ENCODE measurements at places on chromosomes 4 and X.

DNA sequence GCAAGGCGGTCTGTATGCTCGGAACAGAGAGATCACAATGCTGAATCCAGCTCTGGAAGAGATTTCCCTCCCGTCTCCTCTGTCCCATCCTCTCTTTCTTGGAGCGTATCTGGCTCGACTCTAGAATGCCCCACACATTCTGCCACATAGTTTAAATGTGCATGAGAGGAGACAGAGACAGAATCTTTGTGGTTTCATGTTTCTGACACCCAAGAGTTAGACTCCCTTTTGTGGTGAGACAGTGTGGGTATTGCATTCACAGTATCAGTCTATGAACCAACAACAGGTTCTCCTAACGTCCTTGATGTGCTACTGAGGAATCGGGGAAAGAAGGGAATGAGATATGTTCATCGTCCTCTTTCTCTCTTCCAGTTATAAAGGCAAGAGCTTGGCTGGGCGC lies 25.3 kb downstream of the FAM47E start:
- DNase-seq: no peak

DNA sequence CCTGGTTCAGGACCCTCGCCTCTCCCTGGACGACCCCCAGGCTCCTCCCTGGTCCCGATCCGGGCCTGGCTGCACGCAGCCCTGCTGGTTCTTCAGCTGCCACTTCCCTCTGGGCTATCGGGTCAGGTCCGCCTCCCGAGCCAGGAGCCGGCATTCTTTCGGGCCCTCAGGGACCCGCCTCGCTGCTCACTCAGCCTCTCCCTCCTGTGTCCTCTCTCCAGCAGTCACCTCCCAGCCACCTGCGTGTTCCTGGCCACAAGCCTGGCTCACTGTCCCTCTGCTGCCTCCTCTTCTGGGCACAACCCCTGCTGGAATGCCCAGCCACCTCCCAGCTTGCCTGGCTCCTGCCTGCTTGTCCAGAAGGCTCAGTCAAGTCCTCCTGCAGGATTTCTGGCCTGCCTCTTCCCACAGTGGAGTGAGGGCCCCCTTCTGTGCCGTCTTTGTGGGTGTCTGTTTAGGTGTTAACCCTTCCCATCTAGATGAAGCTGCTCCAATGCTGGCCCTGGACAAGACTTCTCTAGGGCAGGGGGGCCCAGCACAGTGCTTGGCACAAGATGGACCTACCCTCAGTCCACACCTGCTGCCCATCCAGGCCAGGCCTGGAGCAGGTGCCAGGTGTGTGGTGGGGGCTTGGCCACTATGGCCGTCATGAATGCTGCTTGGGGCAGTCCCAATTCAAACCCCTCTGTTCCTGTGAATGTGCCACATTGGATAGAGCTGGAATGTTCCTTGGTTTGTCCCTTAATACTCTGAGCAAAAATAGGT lies 2.2 kb downstream of the WFS1 start:
- no peak for DNase-seq

GRCh38 chr4:46594661-46595060 lies 204.7 kb upstream of the GABRA2 start:
- no peak for DNase-seq

DNA sequence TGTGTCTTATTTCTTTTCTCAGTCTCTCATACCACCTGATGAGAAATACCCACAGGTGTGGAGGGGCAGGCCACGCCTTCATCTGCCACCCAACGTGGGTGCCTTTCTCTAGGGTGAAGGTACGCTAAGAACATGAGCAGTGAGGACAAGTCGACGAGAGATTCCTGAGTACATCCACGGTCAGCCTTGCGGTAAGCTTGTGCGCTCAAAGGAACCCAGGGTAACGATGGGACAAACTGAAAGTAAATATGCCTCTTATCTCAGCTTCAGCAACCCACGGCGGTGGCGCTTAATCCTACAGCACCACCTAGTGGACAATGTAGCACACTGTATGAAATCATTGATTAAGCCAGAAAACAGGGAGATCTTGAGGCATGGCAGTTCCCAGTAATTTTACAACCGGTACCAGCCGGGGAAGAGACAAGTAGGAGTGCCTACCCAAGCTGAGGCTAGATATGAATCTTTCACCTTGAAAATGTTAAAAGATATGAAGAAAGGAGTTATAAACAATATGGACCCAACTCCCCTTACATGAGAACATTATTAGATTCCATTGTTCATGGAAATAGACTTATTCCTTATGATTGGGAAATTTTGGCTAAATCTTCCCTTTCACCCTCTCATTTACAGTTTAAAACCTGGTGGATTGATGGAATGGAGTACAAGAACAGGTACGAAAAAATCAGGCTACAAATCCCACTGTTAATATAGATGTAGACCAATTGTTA lies 63.0 kb downstream of the ZNF732 start:
- peak; percentile 30 for DNase-seq

DNA sequence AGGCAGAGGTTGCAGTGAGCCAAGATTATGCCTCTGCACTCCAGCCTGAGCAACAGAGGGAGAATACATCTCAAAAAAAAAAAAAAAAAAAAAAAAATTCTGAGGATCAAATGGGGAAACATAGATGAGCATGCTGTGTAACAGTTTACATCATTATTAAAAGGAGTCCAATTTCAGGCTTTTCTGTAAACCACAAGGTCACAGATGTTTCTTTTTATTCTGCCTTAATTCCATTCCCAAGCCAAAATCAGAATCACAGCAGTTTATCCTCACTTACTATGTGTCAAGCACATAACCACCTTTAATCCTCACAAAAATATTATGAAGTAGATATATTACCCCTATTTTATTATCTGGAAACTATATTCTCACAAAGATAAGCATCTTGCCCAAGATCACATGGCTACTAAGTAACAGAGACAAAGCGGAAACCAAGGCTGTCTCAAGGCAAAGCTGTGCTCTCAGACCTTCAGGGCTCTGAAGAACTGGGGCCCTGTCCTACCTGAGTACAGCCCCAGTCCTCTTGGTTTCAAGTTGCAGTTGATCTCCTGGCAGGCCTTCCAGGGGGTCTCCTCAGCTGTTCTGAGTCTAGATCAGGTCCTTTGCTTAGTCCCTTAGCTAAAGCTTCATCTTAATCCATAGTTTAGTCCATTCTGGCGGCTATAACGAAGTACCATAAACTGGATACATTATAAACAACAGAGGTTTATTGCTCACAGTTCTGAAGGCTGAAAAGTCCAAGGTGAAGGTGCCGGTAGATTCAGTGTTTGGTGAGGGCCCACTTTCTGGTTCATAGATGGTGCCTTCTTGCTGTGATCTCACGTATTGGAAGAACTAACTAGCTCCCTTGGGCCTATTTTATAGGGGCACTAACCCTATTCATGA lies 141.3 kb downstream of the PALLD start:
- no peak for DNase-seq

- no peak for DNase-seq
These were observed 39.3 kb upstream of the PRPS2 start for GRCh38 chrX:12751887-12752286.

GRCh38 chr4:137806420-137806819 lies 274.1 kb upstream of the PCDH18 start:
- DNase-seq: no peak

DNA sequence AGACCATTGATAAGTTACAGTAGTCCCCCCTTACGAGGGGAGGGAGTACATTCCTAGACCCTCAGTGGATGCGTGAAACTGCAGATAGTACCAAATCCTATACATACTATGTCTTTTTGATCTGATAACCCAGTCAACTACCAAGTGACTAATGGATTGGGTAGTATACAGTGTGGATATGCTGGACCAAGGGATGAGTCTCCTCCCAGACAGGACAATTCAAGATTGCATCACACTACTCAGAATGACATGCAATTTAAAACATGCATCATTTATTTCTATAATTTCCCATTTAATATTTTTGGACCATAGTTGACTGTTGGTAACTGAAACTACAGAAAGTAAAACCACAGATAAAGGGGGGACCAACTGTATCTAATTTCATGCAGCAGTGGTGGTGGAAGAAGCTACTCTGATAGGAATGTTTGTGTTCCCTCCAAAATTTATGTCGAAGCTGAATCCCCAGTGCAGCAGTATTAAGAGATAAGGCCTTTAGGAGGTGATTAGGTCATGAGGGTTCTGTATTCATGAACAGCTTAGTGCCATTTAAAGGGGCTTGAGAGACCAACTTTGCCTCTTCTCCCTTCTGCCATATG lies 11.9 kb downstream of the HADH start:
- DNase-seq: no peak

DNA sequence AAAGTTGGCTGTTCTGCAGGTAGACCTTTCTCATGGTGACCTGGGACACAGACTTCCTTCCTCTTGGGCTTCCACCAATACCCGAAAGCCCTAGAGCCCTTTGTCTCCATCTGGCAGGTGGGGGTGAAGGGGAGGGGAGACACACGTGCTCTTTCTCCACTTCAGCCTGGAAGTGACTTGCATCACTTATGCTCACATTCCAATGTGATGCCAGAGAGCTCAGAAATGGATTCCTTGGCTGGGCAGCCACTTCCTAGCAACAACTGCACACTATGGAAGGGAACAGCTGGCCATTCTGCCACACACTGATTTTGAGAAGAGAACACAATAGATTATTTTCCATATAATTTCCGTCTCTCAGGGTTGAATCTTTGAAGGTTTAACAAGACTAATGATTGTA lies 36.3 kb downstream of the C4orf51 start:
- no peak for DNase-seq

- DNase-seq: no peak
These were observed 8.2 kb downstream of the RTL3 start for GRCh38 chrX:78650906-78651437.

DNA sequence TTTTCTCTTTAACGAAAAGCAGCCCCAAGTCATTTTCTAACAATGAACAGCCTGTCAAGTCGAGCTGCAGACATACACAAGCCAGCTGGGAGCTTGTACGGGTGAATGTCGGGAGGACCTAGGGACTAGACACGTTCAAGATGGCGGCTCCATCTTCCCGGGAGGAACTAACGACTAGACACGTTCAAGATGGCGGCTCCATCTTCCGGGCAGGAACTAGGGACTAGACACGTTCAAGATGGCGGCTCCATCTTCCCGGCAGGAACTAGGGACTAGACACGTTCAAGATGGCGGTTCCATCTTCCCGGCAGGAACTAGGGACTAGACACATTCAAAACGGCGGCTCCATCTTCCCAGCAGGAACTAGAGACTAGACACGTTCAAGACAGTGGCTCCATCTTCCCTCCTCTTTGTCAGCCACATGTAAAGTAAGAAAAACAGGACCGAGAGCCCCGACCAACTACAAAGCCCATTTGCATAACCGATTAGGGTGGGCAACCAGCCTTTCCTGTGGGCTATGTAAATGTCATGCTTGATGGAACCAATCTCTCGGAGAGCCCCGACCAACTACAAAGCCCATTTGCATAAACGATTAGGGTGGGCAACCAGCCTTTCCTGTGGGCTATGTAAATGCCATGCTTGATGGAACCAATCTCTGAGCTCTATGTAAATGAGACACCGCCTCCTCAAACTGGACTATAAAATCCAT lies 175.5 kb downstream of the DHRSX start:
- no peak for DNase-seq

- DNase-seq: no peak
These were observed 1041.0 kb upstream of the TENM3 start for GRCh38 chr4:181202240-181202639.

GRCh38 chrX:31266203-31267076 lies 194.6 kb upstream of the FTHL17 start:
- DNase-seq: no peak

DNA sequence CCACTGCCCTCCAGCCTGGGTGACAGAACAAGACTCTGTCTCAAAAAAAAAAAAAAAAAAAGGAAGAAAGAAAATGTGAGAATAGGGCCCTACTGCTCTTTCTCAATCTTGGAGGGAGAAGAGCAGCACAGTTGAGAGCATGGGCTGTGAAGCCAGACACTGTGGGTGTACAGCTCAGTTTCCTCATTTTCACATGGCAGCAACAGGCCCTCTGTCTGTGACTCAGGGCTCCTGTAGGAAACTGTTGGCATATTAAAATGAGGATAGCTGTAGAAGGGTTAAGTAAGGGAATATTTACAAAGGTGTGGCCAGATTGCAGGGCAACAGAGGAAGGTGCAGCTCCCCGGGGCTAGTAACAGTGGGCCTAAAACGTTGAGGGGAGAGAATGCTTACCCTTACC lies 3.4 kb downstream of the AKAP14 start:
- DNase-seq: no peak

DNA sequence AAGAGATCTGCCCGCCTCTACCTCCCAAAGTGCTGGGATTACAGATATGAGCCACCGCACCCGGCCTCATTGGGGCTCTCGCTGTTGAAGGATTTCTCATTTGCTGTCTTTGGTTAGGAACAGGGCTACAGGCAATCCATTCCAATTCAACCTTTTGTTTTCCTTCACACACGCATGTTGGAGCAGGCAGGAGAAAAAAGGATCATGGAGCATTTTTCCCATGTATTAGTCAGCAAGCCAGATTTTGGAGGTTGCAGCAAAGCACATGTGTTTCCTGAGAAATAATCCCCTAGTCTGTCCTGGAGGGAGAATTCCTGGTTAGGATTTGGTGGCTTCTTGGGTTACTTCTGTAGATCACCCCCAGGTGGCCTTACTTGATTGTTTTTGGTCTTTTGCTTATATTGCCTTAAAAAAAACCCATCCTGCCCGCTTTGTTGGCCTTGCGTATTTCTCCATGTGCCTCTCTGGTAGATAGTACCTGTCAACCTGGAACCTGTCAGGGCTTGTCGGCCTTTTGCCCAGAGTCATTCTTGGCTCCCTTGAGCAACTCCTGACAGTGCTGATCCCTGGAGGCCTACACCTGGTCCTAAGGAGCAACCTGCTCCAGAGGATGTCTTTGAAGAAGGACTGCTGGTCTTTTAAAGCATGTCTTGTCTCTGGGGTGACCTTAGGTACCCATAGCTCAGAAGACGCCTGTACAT lies 82.4 kb upstream of the CLCN4 start:
- DNase-seq: no peak

GRCh38 chrX:96407501-96407900 lies 277.1 kb upstream of the DIAPH2 start:
- DNase-seq: no peak

DNA sequence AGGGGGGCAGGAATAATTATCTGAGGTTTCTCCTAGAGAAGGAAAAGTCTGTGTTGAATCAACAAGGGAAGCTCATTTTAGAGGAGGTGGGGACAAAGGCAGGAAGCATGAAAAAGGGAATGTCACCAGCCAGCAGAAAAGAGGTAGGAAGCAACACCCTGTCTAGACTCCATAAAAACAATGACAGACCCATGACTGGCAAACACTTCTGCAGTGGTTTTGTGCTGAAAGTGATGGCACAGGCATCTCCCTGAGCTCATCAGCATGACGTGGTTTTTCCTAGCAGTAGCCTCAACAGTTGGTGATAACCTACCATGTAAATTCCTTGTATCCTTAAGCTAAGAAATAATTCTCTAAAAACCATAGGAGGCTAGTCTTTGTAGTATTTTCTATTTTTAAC lies 110.7 kb upstream of the GALNT7 start:
- no peak for DNase-seq

DNA sequence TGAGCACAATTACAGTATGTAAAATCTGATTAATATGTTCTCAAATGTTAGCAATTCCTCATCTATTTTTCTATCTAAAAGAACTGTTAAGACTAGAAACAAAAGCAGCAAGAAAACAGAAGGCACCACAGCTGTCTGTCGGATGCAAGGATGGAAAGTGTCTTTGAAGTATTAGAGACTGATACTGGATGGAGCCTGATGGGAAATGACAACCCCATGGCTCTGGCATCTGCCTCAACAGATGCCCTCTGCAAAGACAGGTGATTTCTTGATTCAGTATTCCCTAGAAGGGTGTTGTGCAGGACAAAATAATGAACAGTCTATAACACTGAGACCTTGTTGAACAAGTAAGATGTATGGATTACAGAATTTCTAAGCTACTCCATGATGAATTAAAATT lies 19.7 kb downstream of the LRCH2 start:
- no peak for DNase-seq

- DNase-seq: no peak
These were observed 47.9 kb downstream of the TLR10 start for GRCh38 chr4:38734911-38735310.

All from stimulated activated CD8-positive, alpha-beta memory T cell treated with anti-CD3 and anti-CD28 coated beads, Interleukin-7, amount 100 ng/mL, for 1 hour (primary cell).